ENCODE measurements at places on chromosomes 11 and 22. TPM values are rescaled to one million over a fixed set of nuclear protein-coding genes. Genes with fewer than 3 reads are reported as not detected.

Gene DAGLA
- 4.7 TPM for total RNA-seq

Gene NOX4
- total RNA-seq = 11.2 TPM

GRCh38 chr22:43008921-43009320 is 6.0 kb downstream of the PACSIN2 start:
- no peak for DNase-seq

GRCh38 chr11:128501632-128502549 is 85.5 kb downstream of the ETS1 start:
- DNase-seq = no peak

DNA sequence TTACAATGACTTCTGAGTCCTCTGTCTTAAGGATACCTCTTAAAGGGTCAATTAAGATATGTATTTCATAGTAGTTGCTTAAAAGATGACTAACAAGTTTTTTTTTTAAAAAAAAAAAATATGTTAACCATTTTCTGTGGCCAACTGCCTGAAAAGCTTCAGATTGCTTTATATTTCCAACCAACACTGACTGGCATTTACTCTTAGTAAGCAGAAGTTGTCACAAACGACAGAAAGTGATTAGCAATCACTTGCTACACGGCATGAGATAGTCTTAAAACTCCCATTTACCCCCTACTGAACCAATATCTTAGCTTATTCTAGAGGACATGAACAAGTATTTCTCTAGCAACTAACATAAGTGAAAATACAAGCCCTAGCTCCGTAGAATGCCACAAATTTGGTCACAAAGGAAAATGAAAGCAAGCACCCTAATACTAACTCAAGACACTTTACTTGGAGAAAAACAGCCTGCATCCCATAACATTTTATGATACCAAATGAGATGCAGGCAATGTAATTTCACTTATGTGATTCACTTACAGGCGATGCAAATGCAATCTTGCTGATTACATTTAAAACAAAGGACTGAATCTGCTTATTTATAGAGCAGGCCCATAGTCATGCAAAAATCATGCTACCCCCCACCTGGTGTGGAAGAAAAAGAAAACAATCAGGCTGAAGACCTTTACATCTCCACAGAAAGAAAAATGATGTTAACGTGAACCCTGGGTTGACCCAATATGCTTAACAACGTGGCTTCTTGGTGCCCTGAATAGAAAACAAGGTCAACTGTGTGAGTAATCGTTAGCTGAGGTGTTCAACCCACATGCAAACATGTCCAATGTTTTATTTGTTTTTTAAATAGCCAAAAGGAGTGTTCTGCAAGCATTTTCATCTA is 25.7 kb downstream of the MPPED2 start:
- no peak for DNase-seq

GRCh38 chr11:117437041-117437790 is 109.6 kb downstream of the CEP164 start:
- no peak for DNase-seq

DNA sequence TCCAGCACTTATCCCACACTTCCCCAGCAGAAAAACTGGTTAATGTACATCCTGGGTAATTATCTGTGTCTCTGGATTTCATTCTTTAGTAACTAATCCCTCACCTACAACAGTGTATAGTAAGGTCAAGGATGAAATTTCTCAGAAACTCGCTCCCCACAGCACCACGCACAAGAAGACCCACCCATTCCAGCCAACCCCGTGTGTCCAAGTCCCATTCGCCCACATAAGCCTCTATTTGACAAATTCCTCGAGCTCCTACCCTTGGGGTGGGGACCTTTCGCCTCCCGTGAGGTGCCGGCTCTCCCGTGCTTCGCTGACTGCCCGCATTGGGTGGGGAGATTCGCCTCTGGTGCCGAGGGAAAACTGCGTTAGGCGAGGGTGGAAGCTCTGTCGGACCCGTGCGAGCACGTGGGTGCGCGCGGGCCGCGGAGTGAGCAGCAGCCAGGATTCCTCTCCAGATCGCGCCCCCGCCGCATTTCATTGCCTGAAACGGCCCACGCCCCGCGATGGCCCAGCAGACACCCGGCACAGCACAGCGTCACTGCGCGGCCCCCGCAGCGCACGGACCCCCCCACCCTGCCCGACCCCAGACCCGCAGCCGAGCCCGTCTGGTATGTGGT is 866 bp downstream of the EXPH5 start:
- no peak for DNase-seq

Data from kidney epithelial cell (primary cell).